ENCODE measurements at places on chromosomes 6 and 20.

GRCh38 chr6:139474145-139475108 lies 100.0 kb upstream of the CITED2 start:
- DNase-seq, result no peak

DNA sequence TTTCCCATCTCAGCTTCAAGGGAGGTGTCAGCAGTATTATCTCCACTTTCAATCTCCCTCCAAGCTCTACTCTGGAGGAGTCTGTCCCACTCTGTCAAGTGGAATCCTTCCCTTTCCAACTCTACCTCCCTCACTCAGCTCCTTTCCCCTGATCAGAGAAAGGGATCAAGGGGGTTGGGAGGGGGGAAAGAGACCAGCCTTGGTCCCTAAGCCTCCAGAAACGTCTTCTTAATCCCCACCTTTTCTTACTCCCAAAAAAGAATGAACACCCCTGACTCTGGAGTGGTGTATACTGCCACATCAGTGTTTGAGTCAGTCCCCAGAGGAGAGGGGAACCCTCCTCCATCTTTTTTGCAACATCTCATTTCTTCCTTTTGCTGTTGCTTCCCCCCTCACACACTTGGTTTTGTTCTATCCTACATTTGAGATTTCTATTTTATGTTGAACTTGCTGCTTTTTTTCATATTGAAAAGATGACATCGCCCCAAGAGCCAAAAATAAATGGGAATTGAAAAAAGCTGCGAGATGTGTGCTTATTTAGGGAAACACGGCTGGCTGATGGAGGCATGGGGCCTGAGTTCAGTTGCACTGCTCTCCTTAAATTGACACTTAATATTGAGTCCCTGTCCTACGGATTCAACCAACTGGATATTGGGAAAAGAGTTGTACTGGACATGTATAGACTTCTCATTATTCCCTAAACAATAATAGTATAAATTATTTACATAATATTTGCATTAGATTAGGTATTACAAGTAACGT lies 4.9 kb downstream of the TUBB start:
- no peak for DNase-seq

DNA sequence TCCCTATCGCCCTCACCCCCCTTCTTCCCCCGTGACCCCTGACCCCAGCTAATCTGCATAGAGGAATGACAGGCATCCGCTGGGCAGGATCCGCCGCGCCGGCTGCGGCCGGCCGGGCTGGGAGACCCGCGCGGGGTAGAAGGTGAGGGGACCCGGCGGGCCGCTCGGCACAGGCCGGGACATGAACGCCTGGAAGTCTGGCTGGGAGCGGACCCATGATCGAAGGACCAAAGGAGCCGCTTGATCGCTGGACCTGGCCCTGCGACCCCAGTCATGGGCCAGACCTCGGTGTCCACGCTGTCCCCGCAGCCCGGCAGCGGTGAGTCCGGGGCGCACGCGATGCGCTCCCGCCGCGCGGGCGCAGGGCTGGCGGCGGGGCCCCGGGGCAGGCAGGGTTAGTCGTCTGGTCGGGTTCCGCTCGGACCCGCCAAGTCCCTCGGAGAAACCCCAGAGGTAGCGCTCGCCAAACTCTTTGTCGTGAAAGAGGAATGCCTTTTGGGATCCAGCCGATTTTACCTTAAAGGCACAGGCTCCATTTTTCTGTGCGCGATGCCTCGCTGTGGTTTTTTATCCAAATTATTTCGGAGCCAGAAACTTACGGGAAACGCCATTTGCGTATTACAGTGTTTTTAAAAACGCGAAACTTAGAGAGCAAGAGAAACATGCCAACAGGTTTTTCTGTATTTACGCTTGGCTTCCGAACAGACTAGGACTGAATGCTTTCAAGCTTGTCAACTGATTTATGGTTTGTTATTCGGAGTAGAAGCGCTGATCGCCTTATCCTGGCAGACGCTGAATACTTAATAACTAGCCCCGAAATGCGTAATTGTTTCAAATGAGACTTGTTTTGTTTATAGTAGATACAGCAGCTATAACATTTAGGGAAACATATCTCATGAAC lies at the start of gene PHACTR2:
Gene PHACTR2 (plus strand): TSS at position 75 of the 901 bp plus-strand sequence. CDS start 199 bp downstream, at position 274.
- DNase-seq, result peak; percentile 3

GRCh38 chr6:112210852-112211251 lies 43.5 kb downstream of the LAMA4 start:
- DNase-seq, result no peak

DNA sequence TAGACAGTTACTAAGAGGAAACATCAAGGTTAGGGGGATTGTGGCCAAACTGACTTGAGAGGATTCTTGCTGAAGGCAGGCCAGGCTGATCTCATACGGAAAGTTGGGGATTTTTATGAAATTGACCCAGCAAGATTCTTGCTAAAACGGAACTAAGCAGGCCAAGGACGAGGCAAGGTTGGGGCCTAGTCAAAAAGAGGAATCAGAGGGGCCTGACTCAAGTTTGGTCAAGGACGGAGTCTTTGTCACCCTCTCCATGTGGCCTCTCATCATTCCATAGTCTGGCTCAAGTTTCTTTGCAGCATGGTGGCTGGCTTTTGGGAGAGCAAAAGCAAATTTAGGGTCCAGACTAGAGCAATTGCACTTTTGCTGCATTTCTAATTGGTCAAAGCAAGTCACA lies 7.9 kb upstream of the HECA start:
- no peak for DNase-seq

DNA sequence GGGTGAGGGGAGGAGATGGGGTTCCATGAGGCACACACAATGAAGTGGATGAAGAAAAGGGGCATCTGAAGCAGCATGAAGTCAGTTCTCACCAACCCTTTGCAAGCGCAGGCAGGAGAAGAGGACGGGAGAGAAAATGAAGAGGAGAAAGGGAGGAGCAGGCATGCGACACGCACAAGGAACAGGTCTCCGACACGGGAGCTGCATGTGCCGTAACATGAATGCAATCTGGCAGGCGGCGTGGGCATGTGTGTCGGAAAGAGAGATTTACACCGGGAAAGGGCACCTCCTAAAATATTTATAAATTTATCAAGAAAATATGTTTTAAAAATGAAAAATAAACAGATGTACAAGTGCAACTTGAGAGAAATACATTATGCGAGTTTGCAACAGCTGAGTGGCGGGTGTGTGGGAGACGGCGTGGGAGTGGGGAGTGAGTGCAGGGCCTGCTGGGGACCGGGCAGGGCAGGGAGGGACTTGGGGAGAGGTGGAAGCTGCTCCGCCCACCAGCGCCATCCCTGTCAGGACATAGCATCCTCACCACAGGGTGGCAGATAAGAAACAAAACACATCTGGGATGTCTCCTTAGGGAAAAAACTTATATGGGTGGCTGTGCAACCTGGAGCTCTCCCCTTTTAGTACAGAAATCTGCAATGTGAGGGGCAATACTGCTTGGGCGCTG lies 40.6 kb downstream of the GJA10 start:
- DNase-seq, result no peak

GRCh38 chr6:20334962-20335361 lies 66.7 kb upstream of the E2F3 start:
- no peak for DNase-seq

DNA sequence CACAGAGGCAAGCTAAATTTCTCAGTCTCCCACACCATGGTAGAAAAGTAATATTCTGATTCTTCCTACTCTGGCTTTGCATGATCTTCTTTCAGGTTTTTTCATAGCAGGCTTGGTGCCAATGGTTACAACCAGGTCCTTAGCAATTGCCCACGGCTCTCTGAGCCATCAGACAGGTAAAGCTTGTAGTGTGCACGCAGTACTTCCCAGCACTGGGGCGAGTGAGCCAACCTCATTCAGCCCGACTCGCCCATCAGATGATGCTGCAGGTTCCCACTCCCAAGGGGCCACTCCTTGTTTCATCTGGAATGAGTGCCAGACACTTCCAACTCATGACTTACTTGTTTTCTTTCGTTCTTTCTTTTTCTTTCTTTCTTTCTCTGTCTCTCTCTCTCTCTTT lies 78.3 kb downstream of the PERP start:
- no peak for DNase-seq

DNA sequence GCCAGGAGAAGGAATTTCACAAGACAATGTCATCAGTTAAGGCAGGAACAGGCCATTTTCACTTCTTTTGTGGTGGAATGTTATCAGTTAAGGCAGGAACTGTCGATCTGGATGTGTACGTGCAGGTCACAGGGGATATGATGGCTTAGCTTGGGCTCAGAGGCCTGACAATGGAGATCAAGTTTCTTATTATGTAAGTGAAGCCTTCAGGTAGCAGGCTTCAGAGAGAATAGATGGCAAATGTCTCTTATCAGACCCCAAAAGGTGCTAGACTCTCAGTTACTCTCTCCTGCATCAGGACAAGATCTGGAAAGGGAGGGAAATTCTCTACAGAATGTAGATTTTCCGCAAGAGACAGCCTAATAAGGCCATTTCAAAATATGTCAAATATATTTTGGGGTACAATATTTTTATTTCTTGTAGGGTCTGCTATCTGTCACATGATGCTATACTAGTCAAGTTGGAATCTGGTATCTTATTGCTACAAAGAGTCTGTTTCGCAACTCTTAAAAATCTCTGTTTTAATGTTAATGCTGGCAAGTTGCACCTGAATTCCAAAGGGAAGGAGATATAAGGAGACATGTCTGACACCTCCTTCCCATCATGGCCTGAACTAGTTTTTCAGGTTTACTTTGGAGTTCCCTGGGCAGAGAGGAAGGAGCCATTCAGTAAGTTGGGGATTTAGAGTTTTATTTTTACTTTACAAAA lies 48.8 kb downstream of the TRDN start:
- no peak for DNase-seq

DNA sequence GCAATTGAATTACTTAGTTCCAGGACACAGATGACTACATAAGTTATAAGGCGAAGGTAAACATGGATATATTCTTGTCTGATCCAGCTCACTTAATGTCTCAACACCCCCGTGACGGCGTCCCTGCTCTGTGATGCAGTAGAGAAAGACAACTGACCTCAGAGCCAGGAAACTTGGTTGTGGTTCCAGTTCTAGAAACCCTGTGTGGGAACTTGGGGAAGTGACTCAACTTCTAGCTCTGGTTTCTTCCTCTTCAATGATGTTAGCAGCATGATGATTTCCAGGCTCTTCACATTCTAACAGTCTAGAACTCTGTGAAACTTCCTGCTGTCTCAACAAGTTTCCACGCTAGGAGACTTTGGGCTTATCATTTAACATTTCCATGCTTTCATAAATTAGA lies 18.4 kb downstream of the LAMA4 start:
- no peak for DNase-seq

DNA sequence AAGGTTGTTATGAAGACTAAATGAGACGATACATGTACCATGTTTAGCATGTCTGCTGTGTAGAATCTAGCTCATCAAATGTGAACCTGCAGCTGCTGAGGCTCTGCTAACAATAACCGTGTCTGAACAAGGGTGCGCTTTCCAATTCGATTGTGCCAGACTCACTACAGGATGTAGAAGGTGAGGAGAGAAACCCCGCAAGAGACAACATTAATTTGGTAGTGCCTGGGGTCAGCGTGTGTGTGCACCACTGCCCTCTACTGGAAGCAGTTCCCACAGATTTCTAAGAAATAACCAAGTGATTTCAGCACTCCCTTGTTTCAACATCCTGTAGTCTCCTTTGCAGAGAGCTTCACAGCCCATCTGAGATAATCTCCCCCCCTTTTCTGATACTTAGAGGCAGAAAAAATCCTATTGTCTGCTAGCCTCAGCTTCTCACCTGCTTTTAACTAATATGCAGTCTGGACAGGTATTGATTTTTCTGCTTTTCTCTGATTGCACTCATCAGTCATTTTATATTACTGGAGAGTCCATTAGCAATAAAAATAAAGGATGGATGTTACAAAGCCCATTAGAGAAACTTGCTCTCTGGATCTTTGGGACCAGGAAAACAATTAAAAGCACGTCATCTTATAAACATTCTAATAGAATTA lies 96.7 kb upstream of the BACH2 start:
- DNase-seq, result peak; percentile 13

GRCh38 chr20:50029697-50030461 lies 47.1 kb downstream of the SNAI1 start:
- DNase-seq, result no peak

DNA sequence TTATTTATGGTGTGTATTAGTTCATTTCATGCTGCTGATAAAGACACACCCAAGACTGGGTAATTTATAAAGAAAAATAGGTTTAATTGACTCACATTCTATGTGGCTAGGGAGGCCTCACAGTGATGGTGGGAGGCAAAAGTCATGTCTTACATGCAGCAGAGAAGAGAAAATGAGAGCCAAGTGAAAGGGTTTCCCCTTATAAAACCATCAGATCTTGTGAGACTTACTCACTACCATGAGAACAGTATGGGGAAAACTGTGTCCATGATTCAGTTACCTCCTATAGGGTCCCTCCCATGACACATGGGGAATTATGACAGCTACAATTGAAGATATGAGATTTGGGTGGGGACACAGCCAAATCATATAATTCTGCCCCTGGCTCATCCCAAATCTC lies 150.0 kb upstream of the AHI1 start:
- DNase-seq, result no peak

GRCh38 chr20:41861772-41862422 lies 243.7 kb upstream of the CHD6 start:
- DNase-seq, result no peak

DNA sequence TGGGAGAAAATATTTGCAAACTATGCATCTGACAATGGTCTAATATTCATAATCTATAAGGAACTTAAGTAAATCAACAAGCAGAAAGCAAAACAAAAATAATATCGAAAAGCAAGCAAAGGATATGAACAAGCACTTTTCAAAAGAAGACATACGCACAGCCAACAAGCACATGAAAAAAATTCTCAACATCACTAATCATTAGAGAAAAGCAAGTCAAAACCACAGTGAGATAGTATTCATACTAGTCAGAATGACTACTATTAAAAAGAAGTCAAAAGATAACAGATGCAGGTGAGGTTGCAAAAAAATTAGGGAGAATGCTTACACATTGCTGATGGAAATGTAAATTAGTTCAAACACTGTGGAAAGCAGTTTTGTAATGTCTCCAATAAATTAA lies 410.2 kb downstream of the MMUT start:
- DNase-seq, result no peak

DNA sequence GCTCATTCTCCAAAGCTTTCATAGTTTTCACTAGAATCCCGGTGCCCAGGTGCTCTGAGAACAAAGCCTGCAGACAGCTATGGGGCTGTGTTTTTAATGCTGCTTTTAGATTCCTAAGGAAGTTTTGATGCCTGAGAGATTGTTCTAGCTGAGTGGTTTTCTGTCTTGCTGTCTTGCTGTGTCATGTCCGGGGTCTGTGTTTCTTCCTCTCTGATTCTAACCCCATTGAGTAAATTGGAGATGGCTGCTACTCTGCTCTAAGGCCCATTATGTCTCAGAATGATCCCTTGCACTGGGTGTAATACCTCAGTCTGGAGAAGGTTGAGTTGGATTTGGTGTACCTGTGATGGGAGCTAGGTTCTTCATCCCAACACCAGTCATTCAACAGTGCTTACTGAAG lies 63.4 kb downstream of the ARID1B start:
- DNase-seq, result no peak

- DNase-seq, result no peak
These were observed 120.5 kb downstream of the MAP3K7 start for GRCh38 chr6:90466154-90466940.

DNA sequence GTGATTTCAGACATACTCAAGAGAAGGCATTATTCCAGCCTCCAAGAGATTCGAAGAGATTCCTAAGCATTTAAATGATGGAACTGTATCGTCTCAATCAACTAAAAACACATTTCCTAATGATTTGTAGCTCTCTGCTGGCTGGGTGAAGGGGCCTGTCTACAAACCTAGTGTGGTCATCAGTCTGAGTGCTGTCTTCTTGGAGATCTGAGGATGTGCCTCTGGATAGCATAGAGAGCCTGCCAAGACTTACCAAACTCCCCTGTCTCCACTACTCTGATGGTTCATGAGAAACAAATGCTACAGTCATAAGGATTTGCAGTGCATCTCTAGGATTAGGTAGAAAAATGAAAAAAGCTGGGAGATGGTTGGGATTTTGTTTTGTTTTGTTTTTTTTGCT lies 176.9 kb upstream of the CITED2 start:
- DNase-seq, result no peak

Data from activated naive CD4-positive, alpha-beta T cell (primary cell).